ENCODE measurements at places on chromosomes 6 and 20. TPM values are rescaled to one million over a fixed set of nuclear protein-coding genes. Genes with fewer than 3 reads are reported as not detected.

GRCh38 chr6:121688974-121689373, 253.5 kb downstream of the GJA1 start:
- no peak for DNase-seq

DNA sequence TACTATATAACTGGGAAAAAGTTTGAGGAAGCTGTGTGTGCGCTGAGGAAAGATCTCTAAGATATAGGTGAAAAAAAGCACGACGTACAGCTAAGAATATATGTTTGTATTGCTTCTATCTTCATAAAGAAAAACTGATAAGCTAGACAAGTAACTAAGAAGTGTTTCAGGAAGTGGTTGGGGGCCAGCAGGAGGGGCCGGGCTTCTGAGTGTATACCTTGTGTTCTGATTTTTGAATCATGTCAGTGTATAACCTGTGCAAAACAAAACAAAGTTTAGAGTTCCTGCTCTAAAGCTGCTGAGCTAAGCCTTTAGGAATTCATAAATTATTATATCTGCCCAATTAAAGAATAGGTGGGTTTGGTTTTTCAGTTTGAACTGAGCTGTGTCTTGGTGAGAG, 7.9 kb upstream of the OSER1 start:
- no peak for DNase-seq

GRCh38 chr6:22752522-22752921, 183.2 kb downstream of the HDGFL1 start:
- DNase-seq, result no peak

GRCh38 chr6:38264605-38265004, 375.1 kb downstream of the BTBD9 start:
- no peak for DNase-seq

GRCh38 chr20:34511891-34512265, 4.3 kb upstream of the DYNLRB1 start:
- no peak for DNase-seq

Gene PSORS1C1
- total RNA-seq, result not detected

Gene SYNE1
- 23.4 TPM for total RNA-seq

Gene KCNK5
- total RNA-seq, result 8.3 TPM

Gene SPATA25
- 0.50 TPM for total RNA-seq

Gene CAP2
- total RNA-seq, result 4.7 TPM

Gene HSPA1B
- 45.7 TPM for total RNA-seq
